Stimulated activated CD8-positive, alpha-beta memory T cell treated with anti-CD3 and anti-CD28 coated beads, Interleukin-12 subunit alpha, Interleukin-12 subunit beta, amount 100 ng/mL, for 1 hour (primary cell): ENCODE measurements at places on chromosomes 2 and 18.

DNA sequence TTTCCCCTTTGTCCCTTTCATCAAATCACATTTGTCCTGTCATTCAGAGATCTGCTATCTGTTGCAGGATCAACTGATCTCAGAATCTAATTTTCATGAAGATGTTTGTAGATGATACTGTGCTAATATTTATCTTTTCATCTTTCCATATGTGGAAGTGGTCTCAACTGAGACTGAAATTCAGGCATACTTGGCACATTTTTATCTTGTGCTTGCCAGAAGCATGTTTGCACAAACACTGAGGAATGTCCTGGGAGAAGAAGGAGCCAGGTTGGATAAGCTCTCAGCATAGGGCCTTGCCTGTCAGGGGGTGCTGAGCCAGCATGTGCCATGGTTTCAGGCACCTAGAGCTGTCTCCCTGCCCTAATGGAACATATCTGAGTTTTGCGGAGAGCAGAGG is 24.5 kb upstream of the MMADHC start:
- no peak for DNase-seq

DNA sequence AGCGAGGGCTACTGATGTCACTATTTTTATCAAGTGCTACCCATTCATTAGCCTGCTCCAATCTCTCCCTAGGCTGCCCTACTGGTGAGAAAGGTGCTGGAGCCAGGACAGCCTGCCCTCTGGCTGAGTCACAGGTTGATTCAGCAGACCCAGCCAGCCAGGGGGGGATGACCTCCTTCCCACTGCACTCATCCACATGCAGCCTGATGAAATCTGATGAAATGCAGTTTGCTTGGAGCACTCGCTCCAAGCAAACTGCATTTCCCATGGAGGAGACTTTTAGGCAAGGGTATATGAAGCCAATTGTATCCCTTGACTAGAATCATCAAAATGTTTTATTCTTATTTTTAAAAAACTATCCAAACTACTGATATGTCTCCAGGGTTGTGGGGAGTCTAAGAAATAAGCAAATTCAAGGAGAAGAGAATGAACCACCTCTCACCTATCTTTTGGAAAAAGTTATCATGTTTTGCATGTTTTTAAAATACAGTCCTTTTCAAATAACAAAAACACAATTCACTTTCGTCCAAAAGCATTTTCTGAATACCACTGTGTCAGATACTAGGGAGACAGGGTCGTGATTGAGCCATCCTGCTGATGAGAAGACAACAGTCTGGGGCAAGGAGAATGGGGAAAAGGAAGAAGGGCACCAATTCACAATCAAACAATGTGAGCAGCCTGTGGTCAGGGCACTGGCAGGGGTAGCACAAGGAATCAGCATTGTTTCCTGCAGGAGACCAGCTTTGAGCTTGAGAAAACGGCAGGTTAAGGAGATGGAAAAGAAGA is 128.3 kb downstream of the AFF3 start:
- DNase-seq = no peak

GRCh38 chr2:55048508-55049042 is 1.7 kb downstream of the RTN4 start:
- no peak for DNase-seq

- DNase-seq = no peak
These were observed 17.1 kb downstream of the CCT7 start for GRCh38 chr2:73250872-73251846.

GRCh38 chr2:202378662-202379358 is 2.7 kb downstream of the BMPR2 start:
- no peak for DNase-seq

- no peak for DNase-seq
These were observed 2.6 kb downstream of the CRYBA2 start for GRCh38 chr2:218990612-218991011.

DNA sequence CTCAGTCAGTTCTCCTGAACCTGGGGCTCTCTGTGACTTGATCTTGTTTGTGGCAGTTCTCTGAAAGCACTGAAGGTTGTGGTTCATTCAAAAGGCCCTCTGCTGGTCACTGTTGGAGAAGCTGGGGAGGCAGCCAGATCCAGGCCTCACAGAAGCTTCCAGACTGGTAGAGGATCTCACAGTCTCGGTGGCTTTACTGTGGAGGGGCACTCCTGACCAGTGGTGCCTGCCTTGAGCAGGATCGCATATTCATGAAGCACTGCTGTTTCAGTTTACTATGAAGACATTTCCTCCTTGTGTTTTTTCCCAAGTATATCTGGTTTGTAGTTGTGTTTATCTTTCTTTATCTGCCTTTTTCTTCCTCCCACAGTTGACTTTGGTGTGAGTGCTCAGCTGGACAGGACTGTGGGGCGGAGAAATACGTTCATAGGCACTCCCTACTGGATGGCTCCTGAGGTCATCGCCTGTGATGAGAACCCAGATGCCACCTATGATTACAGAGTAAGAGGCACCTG is 133.9 kb downstream of the MAP4K4 start:
- peak; percentile 41 for DNase-seq

GRCh38 chr2:120373424-120373823 is 27.5 kb downstream of the INHBB start:
- DNase-seq = no peak

DNA sequence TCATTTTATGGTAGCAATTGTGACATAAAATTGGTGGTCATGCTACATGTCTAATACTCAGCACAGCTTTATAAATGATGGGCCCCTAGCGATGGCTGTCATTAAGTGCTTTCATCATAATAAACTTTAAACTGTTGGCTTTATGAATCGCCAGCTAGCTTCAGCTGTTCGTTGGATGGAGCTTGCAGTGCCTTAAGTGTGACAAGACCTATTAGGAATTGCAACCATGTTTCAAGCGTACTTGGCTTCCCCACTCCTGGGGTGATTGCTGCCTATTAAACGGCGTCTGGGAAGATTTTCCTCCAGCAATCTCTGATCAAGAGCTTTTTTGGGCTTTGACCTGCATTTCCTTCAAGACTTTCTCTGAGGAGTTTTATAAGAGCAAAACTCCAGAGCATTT is 164.5 kb upstream of the SIX3 start:
- DNase-seq = no peak

GRCh38 chr2:15967415-15968279 is 27.3 kb downstream of the MYCN start:
- no peak for DNase-seq

GRCh38 chr2:180539541-180539940 is 440.9 kb upstream of the UBE2E3 start:
- DNase-seq = no peak

DNA sequence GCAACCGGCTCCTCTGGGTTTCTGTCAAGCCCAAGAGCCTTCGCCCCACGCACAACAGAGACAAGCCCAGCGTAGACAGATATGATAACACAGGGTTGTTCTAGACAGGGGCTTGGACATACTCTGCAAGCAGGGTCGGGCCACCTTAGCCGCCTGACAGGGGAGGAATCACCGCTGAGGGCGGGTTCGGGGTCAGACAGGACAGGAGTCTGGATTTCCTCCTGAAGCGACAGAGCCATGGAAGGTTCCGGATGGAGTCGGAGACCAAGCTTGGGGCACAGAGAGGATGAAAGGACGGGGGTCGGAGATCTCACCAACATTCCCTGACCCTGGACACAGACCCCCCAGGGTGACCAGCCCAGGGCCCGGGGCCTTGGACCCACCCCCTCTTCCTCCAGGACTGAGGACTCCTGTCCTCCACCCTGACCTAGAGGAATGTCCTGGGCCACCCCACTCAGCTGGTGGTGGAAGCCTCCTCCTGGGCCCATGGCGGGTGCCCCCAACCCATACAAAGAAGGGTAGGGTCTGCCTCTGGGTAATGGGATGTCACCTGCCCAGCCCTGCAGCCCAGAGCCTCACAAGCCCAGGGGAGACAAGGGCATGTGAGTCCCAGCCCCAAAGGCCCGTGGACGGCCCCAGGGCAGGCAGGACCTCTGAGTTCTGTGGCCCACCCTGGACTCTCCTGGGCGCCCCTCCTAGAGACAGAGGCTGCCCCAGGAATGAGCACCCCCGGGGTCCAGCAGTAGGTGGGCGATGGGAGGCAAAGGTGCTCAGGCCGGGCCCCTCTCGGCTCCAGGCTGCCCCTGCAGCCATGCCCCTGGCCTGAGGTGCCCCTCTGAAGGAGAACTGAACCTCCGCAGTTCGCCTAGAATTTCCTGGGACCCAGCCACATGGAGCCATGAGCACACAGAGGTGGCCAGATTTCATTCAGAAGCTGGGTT is 44.1 kb upstream of the GPC1 start:
- no peak for DNase-seq
